HS-27A (cell line): ENCODE measurements at places on chromosomes 4 and X.

DNA sequence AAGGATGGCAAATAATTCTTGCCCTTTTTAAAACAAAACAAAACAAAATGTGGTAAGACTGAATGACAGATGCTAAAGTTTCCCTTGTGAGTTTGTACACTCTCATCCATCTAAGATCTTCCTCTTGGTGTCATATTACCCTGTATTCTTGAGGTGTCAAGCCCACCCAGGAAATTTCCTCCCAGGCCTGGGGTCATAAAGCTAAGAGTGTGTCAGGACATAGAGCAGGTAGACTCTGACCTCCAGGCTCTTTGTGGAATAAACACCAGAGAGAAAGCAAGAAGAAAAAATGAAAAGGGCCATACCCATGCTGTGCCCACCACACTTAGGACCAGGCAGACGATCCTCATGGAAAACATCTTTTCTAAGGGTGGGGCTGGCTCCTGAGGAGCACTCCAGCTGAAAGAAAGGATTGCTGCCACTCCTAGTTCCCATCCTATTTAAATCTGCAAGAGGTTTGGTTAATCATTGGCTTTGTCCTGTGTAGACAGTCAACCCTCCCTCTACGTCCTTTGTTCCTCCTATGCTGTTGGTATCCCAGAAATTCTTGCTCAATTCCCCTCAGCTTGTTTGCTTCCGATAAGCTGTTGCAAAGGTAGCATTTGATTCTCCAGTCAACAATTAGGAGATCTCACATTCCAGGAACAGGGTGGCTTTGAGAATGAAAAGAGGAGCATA, at the start of gene FGA:
Gene FGA (minus strand): TSS at position 414 of the 678 bp plus-strand sequence. CDS start 55 bp downstream, at position 359.
- DNase-seq = no peak

DNA sequence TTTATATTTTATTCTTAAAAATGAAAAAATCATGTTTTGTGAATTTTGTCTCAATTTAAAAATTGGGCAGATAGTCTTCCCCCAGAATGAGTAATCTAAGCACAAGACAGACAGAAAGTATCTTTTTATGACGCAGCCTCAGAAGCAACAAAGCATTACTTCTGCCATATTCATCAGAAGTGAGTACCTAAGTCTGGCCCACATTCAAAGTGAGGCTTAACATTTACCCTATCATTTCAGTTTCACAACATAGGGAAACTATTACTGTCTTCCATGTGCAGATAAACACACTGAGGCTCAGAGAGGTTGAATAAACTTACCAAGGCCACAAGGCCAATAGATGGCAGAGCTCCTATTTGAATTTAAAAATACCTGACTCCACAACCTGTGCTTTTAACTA, 4.4 kb upstream of the PRDX4 start:
- no peak for DNase-seq

GRCh38 chrX:18290200-18290599, 64.3 kb downstream of the SCML2 start:
- no peak for DNase-seq

DNA sequence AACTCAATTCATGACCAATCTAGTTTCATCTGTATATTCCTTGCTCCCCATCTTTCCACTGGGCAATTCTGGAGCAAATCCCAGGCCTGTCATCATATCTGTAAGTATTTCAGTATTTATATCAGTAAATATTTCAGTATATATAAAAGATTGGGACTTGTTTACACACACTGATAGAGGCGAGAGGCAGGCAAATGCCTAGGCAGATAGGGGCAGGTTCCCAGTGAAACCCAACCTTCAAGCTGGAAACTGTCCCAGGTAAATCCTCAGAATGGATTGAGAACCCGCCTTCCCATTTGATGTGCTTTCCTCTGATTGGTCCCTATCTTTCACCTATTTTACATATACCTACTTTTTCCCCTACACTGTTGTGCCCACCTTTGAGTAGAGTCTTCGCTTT, 23.8 kb upstream of the TBC1D1 start:
- no peak for DNase-seq

- DNase-seq = no peak
Observed at GRCh38 chr4:39873823-39874222, 103.9 kb downstream of the PDS5A start.

GRCh38 chrX:92231391-92231790, 452.2 kb downstream of the PCDH11X start:
- no peak for DNase-seq

DNA sequence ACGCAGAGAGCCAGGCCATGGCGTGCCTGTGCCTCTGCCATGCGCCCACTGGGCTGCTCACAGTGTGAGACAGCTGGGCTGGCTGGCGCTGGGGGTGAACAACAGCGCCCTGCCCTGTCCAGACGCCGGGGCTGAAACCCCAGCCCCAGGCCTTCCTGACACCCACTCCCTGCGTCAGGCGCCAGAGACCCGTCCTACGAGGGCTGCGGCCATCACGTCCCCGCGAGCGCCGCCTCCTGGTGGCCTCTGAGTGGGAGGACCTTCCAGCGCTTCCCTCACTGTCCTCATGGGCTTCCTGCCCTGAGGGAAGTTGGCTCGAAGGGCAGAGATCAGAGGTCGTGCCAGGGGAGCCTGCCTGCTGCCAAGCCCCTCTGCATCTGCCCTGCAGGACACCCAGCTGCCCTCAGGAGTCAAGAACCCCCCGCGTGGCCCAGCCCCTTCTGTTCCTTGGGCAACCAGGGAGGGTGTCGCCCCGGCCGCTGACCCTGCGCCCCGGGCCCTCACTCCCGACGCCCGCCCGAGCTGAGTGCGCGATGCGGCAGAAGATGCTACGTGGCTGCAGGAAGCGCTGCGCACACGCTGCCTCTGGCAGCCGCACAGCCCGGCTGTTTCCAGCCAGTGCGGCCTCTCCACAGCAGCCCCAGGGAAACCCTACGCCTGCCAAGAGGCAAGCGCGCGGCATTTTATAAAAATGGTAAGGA, 16.2 kb downstream of the NELFA start:
- no peak for DNase-seq
